Stimulated activated CD4-positive, alpha-beta T cell treated with anti-CD3 and anti-CD28 coated beads, Interleukin-1b, Interleukin-23, amount 100 ng/mL, for 24 hours (primary cell): ENCODE measurements at places on chromosomes 4 and X.

GRCh38 chr4:67071641-67072040 lies 473.7 kb downstream of the CENPC start:
- DNase-seq: no peak

- DNase-seq: no peak
These were observed 244.9 kb downstream of the FRMPD4 start for GRCh38 chrX:12383196-12383595.

DNA sequence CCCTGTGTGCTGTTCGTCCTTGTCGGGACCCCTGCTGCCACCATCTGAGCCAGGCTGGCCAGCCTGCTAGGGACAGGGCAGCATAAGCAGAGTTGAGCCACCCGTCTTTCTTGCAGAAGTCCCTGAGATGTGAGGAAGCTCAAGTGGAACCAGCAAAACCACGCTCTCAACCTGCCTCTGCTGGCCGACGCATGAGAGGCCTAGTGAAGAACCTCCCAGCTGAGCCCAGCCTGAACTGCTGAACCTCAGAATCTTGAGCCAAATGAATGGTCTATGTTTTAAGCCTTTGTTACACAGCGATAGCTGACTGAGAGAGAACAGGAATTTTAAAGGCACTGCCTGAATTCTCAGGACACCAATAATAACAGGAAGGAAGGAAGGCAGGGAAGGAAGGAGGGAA lies 98.9 kb upstream of the ADRA2C start:
- no peak for DNase-seq

GRCh38 chrX:31604629-31605221 lies 532.9 kb upstream of the FTHL17 start:
- DNase-seq: no peak

- no peak for DNase-seq
These were observed 92.5 kb upstream of the ENPP6 start for GRCh38 chr4:184310171-184310567.
